ENCODE measurements at places on chromosomes 6 and 20.

DNA sequence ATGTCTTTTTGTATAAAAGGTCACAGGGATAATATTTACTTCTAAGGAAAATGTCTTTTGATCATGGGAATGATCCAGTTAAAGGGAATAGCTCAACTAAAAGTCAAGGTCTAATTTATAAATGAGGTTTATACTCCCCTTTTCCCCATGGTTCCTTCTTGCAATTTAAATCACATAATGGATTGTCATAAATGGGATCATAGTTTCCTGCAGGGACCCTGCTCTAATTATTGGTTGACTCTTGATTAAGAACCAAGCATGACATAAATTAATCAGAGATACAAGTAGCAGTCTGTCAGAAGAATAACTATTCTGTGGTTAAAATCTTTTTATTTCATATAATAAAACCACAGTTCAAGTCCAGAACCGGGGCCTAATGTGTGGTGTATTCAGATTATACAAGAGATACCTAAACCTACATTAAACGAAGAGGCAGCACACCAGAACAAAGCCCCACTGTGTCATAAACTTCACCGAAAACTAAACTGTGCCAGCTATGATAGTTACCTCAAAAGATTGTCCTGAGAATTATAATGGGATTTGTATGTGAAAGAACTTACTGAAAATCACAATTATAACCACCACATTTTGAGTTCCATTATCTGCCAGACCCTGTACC is 43.0 kb upstream of the CD83 start:
- no peak for DNase-seq

DNA sequence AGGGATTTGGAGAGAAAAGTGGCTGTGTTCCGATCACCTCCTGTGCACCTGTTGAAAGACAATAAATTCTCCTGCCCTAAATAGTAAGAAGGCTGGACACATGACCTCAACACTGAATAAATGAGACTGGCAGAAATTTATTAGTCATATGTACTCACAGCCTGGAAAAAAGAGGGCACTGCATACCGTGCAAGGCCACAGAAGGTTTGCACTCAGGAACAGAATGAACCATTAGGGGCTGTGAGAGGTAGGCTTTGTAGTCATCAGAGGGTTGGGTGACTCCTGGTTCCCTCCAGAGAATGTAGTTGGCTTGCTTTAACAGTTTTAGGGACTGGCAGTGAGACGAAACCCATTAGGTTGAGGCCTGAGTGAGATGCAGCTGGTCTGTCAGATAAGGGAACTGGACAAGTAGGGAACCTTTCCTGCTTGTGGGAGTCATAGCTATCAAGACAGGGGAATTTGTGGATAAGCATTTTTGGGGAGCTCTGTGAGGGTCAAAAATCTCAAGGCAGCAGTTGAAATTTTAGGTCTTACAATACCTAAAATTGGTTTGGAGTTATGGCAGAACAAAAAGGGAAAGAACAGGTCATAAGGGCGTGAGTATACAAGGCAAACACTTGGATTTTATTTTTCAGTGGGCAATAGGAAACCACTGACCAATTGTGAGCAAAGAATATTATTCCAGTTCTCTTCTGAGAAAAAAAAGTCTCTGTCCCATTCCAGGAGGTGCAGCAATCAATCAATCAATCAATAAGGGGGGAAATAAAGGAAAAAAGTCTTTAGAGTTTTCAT is 67.9 kb upstream of the BTN3A2 start:
- no peak for DNase-seq

DNA sequence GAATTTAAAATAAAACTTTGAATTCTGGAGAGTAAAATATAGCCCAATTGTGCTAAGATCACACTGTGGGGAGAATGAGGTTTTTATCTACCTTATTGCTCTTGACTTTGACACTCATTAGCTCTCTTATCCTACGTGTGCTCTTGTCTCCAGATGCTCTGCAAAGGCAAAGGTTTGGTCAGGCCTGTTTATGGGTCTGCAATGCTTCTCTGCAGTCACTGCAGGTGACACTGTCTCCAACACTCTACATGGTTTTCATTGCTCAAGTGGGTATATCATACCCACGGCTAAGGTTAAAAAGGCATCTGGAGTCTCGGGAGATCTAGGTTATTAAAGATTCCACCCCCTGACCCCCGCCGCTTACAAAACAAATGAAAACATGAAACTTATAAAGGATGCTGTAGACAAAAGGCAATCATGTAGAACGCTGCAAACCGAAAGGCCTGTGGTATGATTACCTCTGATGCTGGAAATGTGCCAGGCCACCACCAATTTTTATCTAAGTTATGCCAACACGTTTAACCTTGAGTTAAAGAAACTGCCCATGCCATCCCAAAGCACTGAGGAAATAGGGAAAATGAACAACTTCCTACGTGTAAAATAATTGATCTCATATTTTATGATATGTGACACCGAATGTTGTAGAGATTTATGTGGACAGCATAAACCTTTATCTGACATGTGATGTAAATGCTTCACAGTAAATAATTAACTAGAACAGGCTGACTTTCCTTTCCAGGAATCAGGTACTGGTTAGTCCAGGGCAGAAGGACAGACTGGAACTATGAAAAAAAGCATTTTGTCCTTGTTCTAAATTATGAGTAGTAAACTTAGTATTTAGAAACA is 238.2 kb upstream of the NOX3 start:
- no peak for DNase-seq

- DNase-seq: no peak
Measured at GRCh38 chr6:92708270-92708669, 711.1 kb downstream of the EPHA7 start.

GRCh38 chr6:46221222-46221793 is 50.5 kb upstream of the ENPP5 start:
- DNase-seq: no peak

DNA sequence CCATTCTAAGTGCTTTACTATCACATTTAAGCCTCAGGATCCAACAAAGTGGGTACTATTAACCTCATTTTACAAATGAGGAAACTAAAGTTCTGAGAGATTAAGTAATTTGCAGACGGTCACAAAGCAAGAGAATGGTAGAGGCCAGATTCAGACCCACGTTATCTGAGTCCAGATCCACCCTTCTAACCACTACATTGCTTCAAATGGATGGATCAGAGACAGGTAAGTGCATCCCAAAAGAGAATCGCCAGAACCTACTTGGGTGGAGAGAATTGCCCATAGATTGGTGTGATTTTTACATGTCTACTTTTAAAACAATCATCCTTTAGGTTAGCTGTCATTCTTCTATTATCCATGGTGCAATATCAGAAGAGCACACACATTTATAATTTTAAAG is 7.1 kb downstream of the MAN1A1 start:
- DNase-seq: no peak

DNA sequence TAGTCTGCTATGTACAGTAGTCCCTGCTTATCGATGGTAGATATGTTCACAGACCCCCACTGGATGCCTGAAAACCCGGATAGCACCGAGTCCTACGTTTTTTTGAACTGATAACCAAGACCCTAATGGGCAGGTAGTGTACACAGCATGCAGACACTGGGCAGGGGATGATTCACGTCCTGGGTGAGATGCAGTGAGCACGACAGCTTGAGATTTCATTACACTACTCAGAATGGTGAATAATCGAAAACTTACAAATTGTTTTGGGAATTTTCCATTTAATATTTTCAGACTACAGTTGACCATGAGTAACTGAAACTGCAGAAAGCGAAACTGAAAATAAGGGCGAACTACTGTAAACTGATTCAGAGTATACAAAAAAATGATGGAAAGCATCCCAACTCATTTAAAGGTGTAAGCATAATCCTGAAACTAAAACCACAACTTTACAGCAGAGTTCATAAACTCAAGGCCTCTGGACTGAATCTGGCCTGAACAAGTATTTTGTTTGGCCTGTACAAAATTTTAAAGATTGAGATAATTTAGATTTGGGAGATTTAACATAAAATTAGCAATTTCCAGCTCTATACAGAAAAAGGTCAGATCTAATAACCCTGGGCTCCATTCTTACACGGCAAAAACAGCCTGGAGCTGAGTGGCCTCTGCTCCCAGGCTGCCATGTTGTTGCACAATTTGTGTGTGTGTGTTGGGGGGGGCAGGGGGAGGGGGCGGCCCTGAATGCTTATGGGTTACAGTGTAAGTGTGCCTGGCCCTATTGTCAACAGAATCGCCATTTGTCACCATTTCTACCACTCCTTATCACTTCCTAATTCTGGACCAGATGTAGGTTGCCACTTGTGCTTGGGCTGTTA is 34.9 kb downstream of the RNF24 start:
- DNase-seq: no peak

DNA sequence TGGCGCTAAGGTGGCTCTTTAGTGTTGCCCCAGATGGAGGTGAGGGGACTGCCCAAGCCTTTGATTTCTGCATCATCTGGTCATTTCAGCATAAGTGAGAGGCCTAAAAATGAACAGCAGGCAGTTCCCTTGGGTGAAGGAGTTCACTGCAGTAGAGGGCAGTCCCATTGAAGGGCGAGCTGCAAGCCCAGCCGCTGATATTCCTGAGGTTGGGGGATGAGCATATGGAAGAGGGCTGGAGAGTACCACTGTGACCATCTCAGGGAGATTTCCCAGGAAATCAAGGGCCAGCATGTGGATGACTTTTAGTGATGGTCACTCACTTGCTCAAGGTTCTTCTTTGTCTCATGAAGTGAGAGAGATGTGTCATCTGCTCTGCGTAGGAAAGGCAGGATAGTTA is 9.3 kb downstream of the TOX2 start:
- DNase-seq: no peak

GRCh38 chr6:137808836-137809315 is 58.2 kb upstream of the TNFAIP3 start:
- no peak for DNase-seq

DNA sequence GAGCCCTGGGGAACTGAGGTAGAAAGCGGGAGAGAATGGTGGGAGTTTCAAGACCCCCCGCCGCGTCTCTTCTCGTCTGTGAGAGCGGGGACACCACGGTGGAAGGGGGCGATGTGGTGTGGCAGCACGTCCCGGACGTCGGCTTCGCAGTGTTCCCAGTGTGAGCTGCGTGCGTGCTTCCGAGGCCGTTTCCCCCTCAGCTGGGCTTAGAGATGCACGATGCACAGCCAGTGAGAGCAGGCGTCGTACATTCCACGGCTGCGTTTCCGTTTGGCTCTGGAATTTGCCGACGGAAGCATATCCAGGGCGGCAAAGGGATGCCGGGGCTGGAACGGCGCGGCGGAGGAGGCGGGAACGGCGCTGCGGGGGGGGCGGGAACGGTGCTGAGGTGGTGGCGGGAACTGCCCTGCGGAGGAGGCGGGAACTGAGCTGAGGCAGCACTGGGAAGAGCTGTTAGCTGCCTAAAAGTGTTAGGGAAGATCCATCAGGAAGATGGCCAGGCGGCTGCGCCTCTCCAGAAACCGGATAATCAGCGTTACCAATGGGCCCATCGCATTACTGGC is 37.7 kb downstream of the KIF25 start:
- DNase-seq: no peak

DNA sequence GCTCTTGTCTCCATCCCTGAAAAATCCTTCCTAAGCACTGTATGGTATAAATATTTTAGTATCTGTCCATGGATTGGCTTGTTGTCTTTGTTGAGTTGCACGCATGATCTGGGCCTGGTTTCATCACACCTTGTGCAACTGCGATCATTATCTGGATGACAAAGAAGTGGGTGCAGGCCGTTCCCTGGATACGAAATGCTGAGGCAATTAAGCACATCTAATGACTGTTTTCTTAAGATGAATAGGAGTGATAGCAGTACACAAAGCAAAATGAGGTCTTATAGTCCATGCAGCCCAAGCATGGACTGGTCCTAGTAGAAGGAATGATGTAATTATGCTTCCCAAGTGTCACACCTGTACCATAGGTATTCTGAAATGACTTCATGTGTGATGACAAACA is 47.8 kb downstream of the SLC35D3 start:
- no peak for DNase-seq

GRCh38 chr20:2948968-2949367 is 75.7 kb downstream of the PTPRA start:
- DNase-seq: no peak

- no peak for DNase-seq
Measured at GRCh38 chr20:22801528-22801927, 217.2 kb upstream of the FOXA2 start.

DNA sequence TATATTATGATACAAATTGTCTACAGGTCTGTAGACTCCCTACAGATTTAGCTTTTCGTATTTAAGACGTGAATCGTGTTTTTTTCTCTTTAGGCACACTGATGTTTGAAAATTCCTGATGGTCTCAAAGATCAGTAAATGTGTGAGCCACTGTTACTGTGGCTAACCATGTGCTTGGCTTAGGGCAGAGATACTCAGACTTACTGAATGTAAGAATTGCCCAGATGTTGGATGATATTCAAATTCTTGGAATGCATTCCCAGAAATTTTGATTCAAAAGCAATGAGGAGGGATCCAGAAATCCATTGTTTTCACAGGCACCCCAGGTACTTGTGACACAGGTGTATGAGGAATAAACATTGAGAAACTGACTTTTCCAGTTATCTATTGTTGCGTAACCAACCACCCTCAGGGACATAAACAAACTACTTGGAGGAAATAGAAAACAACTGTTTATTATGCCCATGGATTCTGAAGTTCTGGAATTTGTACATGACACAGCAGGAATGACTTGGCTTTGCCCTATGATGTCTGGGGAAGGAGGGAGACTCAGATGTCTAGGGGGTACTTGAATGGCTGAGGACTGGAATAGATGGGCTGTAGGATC is 339.6 kb upstream of the CITED2 start:
- DNase-seq: no peak

DNA sequence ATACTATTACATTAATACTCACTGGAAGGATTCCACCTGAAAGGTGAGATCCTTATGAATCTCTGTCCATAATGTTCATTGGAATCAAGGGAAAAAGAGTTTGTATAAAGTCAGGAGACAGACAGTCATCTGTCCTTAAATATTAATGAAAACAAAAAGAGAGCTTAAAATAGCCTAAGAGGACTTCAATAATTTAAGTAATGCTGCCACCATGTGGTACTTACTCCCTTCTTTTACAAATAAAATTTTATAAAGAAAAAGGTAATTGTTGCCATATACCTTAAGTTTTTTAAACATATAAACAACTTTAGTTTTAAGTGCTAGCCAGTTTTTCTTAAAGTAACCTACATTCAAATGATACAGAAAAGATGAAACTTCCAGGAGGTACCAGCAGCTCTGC is 5.1 kb downstream of the BLOC1S5 start:
- DNase-seq: no peak

GRCh38 chr6:169848946-169849345 is 97.5 kb downstream of the ERMARD start:
- DNase-seq: no peak

GRCh38 chr6:96202571-96202970 is 186.8 kb downstream of the FUT9 start:
- no peak for DNase-seq

All from stimulated activated CD8-positive, alpha-beta memory T cell treated with anti-CD3 and anti-CD28 coated beads, Interleukin-4, amount 100 ng/mL, for 4 hours (primary cell).